Hematopoietic multipotent progenitor cell treated with erythropoietin and hydrocortisone succinate and interleukin-3 and kit ligand, for 4 days (in vitro differentiated cells): ENCODE measurements at places on chromosomes 3 and 15.

GRCh38 chr3:34828847-34829246, 810.5 kb upstream of the ARPP21 start:
- no peak for DNase-seq

DNA sequence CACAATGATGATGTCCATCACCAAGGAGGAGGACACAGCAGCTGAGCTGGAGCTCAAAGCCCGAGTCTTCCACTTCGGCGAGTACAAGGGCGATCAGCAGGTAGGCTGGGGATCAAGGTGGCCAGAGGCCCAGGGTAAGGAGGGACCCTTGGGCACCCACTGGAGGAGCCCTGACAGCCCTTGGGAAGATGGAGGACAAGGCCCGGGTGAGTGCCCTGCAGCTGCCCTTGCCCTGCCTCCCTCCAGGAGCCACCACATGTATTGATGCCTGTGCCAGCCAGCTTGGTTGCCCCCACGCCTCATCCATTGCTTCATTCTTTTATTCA, 38.4 kb downstream of the CFAP100 start:
- no peak for DNase-seq

GRCh38 chr3:172201870-172202236, 162.5 kb downstream of the FNDC3B start:
- no peak for DNase-seq

DNA sequence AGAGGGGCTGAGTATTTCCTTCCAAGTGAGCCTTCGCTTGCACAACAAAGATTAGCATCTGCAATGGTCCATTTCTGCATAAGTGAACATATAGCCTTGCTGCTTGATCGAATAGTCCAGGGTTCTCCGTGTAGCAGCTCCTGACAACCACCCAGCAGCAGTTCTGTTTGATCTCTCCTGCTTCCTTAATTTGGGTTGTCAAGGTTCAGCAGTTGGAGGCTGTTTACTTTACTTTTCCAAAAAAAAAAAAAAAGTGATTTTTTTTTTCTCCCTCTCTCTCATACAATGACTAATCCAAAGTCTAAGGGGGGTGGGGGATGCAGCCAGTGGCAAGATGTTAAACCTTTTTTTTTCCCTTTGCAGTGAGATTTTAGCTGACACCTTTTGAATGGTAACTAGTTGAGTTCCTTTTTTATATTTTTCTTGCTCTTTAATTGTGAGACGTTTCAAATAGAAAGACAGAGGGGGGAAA, 3.6 kb downstream of the FOXP1 start:
- DNase-seq: peak; percentile 75

GRCh38 chr15:48176112-48176511, 2.0 kb downstream of the MYEF2 start:
- no peak for DNase-seq

DNA sequence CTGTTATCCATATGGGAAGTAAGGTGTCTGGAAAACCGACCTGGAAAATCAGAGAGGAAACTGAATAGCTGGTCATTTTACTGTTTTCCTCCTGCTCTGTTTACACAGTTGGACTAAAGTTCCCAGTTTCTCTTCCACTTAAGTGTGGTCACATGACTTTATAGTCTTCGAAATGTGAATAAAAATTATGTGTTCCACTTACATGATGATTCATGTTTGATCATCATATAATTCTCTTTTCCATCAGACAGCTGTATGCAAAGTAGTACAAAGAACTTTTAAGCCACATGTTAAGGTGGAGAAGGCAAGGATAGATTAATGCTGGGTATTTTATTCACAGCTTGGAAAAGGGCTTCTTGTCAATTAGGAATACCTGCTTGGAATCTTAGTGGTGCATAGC, 525.5 kb upstream of the BCHE start:
- no peak for DNase-seq

- no peak for DNase-seq
These were observed 33.9 kb downstream of the OSBPL10 start for GRCh38 chr3:31947162-31947561.

DNA sequence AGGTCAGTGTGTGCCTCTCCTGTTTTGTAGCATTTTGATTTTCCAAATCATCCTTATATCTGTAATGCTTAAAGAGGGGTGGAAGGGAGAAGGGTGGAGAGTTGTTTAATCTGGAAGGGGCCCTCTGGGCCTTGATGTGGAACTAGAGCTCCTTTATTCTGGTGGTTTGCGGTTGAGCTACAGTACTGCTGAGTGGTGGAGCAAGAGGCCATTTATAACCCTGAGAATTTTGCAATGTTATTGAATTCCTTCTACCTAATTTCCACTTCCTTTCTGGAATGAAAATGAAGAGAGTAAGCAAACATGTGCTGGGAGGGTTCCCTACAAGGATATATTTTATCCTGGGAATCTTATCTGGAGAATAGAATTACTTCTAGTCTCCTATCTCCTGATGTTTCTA, 35.3 kb upstream of the TUBGCP5 start:
- DNase-seq: no peak

DNA sequence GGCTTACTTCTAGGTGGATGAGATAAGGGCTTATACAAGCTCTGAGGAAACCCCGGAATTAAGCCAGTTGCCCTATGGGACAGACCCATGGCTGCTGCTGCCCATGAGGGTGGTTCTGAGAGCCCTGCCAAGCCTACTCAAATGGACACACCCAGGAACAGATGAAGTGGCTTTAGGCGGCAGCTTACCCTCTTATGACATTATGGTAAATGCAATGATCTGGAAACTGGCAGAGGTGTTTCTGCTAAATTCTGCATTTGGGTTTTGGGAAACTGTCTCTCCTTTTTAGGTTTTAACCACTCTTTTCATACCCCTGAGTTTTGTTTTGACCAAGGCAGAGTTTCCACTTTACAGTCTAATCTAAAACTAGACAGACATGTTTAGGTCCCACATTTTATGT, 9.0 kb upstream of the ZBED2 start:
- DNase-seq: no peak

DNA sequence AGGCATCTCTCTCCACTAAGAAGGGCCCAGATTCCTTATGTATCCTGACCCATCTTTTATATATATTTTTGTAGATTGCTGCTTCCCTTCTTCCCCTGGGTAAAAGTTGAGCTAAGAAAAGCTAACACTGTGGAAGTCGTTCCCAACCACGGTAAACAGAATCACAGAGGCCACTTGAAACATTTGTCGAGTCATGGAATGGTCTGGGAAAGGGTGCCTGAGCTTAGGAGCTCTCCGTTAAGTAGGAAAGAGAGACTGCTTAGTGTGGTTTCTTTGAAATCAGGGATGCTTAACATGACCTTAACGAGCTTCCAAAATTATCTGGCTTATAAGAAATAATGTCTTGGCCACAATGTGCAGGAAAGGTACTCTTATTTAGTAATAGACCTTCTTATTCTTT, 45.6 kb downstream of the ARNT2 start:
- DNase-seq: no peak

- no peak for DNase-seq
These were observed 13.8 kb upstream of the ATP2B2 start for GRCh38 chr3:10519236-10519635.

- no peak for DNase-seq
These were observed 376.1 kb downstream of the ZPLD1 start for GRCh38 chr3:102810937-102811336.

- DNase-seq: peak; percentile 3
These were observed 177.3 kb downstream of the OTOL1 start for GRCh38 chr3:161673866-161674265.

- DNase-seq: no peak
These were observed 599.3 kb downstream of the FGF12 start for GRCh38 chr3:192128060-192128459.

GRCh38 chr15:71331173-71331572, 215.9 kb downstream of the THSD4 start:
- no peak for DNase-seq

- no peak for DNase-seq
These were observed 341.5 kb downstream of the FOXP1 start for GRCh38 chr3:71241981-71242560.

DNA sequence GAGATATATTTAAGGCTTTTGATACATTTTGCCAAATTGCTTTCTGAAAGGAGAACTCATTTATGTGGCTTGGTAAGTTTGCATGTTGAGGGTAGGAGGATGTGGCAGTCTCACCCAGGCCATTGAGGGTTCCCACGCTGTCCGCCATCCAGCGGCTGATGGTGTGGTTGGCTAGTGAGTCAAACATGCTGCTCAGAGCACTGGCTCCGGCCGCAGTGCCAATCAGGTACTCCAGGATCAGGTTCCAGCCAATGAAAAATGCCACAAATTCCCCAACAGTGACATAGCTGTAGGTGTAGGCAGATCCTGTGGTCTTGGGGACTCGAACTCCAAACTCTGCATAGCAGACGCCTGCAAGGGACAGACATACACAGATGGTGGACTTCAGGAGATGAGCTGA, 82.3 kb downstream of the CLDN11 start:
- no peak for DNase-seq

GRCh38 chr15:37055481-37055880, 44.9 kb downstream of the MEIS2 start:
- no peak for DNase-seq

GRCh38 chr3:14505001-14505802, 34.9 kb downstream of the GRIP2 start:
- DNase-seq: no peak

DNA sequence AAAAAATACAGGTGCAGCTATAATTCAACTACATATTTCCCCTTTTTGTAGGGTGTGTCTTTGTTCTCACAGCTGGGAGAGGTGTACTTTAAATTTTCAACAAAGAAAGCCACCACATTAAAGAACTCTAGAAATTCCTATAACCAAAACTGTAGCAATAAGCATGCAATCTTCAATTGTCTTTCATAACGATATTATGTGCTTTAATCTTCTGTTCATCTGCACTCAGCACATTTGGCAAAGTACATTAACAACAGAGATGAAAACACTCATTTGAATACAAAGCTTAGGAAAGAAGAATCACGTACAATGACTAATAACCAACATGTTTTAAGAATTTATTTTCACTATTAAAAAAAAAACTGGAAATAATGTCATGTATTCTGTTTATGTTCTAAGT, 1025.8 kb downstream of the ROBO1 start:
- no peak for DNase-seq

DNA sequence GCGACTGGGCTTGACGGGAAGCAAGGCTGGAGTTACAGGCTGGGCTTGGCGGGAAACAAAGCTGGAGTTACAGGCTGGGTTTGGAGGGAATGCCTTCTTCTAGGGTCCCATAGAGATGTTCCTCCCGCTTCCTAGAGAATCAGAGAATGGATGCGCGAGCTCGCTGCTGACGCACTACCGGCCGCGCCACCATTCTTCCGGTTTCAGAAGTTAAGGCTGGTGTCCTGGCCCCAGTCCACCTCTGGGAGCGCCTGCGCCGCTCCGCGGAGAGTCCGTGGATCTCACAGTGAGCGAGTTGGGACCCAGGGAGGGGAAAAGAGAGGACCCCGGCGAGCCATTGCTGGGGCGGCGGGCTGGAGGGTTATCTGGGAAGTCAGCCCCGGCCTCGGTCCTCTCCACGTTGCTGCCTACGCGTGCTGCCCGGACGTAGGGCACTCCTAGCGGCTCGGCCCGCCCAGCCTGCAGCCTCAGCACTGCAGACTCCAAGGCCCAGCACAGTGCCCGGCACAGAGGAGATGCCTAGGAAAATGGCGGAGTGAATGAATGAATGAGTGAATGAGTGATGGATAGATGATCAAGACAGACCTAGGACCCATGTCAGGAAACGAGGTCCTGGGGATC, at the start of gene ZNF502:
ZNF502 (plus strand) TSS at position 206 of the 621 bp plus-strand sequence. CDS start 7,602 bp downstream, outside the sequence.
- DNase-seq: peak; percentile 90

GRCh38 chr15:26631894-26632293, 141.0 kb downstream of the GABRB3 start:
- DNase-seq: no peak

DNA sequence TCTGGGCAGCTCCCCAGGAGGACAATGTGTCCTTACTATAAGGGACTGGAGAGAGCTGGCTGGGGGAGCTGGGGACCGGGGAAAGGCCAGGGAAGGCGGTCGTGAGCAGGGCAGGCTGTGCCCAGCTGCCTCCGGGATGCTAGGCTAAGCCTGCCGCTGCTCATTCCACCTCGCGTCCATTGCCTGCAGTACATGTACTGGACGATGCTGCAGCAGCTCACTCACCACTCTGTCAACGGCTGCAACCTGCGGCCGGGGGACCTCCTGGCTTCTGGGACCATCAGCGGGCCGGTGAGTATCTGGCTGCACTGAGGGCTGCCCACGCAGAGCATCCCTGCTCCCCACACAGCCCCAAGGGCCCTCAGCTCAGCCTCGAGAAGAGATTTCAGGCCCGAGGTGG, 27.1 kb downstream of the FAH start:
- no peak for DNase-seq

GRCh38 chr3:171955598-171955997, 83.8 kb upstream of the FNDC3B start:
- no peak for DNase-seq

- no peak for DNase-seq
These were observed 33.6 kb downstream of the PARP14 start for GRCh38 chr3:122714273-122714672.

DNA sequence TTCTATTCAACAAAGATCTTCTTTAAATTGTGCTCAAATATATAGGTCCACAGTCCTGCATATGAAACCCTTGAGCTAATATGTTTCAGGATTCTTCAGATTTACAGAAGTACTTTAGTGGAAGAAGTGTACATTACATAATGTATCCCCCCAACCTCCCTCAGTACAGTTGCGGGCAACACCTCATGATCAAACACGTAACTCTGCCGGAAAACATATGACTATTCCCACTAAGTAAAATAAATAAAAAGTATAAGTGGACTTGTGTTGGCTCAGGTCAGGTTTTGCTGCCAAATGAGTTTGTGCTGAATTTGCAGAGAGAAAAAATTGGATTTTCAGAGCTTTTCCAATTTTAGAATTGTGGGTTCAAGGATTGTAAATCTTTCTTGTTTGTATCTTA, 267.6 kb upstream of the MDFIC2 start:
- DNase-seq: no peak

- no peak for DNase-seq
These were observed 30.3 kb downstream of the SYNM start for GRCh38 chr15:99135194-99135593.

DNA sequence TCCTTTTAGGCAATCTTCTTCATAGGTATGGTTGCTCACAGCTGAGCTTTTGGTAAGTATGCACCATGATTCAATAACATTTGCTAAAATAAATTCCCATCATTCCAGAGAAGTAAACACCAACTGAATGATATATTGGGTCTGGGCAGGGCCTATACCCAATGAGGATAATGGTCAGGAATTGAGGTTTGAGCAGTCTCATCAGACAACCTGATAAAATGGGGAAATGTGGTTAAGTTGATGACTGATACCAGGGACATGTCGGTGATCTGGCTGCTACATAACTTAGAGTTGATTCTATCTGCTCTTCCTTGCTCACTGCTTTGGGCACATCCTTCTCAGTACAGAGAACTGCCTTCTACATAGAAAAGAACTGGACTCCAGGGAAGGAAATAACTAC, 92.9 kb downstream of the GPR156 start:
- peak; percentile 17 for DNase-seq
